ENCODE measurements at places on chromosomes 3 and 15.
A peak's percentile ranks its signal among the peaks of the same experiment; 100 is the strongest.

GRCh38 chr15:76253691-76254473, 57.4 kb downstream of the ETFA start:
- no peak for DNase-seq

GRCh38 chr15:80154336-80154735, 1.5 kb downstream of the FAH start:
- DNase-seq, result no peak

DNA sequence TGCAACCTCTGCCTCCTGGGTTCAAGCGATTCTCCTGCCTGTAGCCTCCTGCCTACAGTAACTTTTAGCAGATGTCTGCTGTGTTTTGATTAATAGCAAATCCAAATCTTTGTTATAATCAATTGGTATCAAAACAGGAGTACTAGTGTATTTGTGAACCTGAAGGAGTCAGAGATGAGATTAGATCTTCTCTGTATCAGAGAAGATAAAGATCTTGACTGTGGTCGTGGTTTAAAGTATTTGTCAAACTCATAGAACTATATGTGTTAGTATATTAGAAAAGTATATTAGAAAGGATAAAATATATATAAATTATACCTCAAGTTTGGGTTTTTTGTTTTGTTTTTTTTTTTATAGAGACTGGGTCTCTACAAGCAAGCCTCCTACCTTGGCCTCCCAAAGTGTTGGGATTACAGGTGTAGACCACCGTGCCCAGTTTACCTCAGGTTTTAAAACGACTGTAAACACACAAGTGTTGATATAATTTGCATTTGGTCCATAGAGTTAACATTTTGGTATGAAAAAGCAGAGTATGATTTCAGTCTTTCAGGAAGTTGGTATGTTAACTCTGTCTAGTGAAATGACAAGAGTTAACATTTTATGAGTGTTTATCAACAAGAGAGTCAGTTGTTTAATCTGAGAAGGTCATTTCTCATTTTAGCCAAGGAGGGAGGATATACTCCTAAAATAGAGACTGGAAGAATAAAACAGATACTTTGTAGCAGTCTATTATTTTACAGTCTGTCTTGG, 18.3 kb downstream of the RTF1 start:
- no peak for DNase-seq

DNA sequence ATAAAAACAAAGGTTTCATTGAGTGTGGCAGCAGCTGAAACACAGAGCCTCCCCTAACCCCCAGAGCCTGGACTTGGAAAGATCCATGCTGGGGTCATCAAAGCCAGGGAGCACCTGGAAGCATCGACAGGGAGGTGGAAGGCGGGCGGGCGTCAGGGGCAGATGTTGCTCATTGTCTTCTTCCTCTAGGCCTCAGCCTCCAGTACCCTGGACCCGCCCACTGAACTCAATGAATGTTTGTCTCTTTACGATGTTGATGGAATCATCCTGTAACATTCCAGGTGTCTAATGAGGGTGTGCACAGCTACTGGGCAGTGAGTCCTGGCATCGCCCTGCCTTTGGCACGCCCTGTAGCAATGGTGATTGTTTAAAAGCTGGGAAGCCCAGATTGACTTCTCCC, 9.8 kb downstream of the GP5 start:
- DNase-seq, result no peak

DNA sequence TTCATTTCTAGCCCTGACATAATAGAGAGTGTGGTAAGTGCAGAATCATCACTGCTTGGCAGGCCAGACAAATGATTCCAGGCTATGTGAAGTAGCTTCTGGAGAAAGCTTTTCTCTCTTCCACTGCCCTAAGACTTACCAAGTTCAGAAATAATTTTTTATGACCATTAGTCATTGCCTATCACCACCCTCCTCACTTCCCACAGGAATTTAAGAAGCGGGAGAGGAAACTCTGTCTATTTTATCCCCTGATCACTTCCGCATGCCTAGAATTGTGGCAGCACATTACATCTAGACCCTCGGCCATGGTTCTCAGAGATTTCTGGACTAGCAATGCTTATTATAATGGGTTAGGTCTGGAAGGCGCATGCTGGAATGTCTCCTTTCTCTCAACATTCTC, 397.8 kb upstream of the NR2F2 start:
- DNase-seq, result no peak

DNA sequence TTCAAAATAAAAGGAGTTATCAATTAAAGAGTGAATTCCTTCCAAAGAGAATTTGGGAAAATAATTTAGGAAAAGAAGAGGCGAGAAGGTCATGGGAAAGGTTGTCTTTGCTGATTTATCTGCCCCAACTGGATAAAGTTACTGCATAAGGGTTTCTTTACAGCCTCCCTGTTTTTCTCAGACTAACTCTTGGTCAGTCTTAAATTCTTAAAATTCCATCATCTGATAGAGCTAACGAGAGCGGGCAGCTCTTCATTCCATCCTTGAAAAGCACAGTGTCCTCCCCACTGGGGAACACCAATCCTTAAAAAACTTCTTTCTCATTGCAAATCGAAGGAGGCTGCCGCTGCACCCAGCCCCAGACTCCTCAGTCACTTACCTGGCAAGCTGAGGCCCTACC, 107.2 kb downstream of the PGPEP1L start:
- DNase-seq, result no peak

DNA sequence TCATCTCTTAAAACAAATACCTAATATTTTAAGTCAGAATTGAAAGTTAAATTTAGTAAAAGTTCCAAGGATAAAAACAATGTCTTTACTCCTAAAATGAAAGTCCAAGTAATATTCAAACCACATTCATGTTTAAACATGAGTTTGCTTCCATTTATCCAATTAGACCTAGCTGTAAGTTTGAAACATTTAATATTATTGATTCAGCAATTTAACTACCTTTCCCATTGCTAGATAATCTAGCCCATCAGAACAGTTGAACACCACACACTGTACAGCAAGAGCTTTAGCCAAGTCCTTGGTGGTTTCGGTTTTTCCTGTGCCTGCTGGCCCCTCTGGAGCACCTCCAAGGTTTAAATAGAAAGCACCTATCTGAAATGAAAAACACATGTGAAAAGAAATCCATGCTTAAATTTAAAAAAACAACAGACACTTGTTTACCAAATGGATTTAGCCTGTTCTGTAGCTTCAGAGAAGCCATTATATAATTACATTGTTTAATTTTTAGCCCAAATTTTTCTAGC, 97.8 kb downstream of the DNAH12 start:
- no peak for DNase-seq

DNA sequence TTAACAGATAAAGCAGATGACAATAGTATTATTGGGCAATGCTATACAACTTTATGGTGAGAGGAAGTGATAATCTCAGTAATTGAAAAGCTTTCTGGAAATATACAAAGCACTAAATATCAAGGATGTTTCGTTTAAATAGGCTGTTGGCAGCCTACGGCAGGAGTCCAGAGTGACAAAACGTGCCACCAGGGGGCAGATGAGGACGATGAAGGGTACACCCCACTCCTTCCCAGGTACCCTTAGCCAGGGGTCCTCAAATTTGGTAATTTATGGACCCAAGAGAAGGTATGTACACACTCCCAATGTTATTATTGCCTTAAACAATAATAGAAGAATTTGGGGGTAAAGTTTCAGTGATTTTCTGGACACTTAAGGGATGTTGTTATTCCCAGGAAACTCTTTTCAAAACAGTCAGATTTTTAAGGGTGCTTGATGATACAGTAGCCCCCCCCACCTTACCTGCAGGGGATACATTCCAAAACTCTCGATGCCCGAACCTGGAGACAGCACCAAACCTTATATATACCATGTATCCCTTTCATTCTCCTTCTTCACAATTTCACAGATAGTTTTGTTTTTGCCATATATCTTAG, 1.4 kb upstream of the MAGEL2 start:
- no peak for DNase-seq

- no peak for DNase-seq
Observed at GRCh38 chr15:76181705-76182107, 121.9 kb downstream of the TMEM266 start.

DNA sequence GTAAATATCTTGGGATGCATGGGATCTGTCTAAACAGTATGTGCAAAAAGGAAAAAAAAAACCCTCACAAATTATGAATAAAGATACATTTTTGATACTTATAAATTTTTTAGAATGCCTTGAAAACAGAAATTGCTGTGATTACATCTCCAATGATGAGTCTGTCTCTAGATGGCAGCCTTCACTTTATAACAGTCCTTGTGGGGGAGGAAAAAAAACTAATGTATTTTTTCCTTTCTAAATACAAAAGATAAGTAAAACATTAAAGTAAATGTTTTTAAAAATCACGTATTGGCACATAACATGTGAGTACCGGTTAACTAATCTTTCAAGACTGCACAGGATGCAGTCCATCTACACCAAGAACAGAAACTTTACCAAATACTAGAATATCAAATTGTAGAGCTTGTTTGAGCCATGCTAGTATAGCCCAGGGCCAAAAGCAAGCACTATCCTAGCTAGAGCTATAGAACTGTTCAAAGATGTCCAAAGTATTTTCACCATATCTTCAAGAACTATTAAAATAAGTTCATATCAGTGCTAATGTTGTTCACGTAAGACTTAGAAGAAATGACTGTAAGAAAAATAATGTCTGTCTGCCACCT, 206.4 kb downstream of the STAG1 start:
- no peak for DNase-seq

DNA sequence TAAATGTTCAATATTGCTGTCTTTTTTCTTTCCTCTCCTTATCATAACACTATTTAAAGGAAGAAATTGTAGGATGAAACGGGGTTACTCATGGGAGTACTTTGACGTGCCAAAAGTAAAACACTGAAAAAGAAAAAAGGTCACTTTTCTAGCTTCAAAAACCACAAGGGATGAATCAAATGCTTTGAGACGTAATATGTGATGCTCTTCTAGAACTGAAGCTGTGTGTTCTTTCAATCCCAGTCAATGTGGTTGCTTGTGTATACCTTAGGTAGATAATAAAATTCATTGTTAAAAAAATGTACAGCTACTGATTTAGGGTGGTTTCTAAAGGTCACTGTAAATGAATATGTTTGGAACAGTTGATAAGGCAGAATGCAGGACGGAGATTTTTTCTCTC, 538.8 kb upstream of the ZNF717 start:
- no peak for DNase-seq

DNA sequence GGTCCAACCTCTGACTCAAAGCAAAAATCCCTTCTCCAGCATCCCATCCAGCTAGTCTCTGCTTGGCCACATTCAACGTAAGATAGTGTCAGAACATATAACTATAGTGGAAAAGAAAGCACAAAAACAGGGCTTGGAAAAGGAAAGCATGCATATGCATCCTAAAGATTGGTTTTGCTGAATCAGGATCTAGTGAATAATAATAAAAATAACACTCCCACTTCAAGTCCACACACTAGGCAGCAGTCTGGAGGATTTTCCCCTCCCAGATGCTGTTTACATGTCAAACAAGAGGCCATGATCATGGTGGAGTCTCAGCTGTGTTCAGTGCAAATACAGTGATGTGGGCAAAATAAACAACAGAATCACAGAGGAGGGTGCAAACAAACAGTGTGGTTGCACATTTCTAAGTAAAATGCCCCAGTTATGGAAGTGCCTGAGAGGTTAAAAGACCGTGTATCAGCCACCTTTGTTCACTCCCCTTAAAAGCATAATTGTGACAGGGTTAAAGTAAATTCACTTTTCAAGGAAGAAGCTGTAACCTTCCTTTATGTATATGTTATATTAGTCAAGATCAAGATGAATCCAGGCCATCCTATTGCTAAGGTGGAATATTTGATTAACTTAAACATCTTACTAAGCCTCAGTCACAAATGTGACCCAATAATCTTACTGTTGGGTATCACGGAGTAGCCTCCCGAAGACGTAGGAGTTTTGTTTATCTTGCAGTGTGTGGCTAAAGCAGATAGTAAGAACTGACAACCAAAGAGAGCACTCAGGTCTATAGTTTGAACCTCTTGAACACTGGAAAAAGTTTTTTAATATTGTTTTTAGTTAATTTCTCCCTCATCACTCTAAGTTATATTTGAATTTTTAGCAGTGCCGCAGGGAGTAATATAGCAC, 424.5 kb downstream of the SOX2 start:
- DNase-seq, result no peak

- peak; percentile 2 for DNase-seq
Observed at GRCh38 chr3:173395412-173396181, 1.9 kb upstream of the NLGN1 start.

DNA sequence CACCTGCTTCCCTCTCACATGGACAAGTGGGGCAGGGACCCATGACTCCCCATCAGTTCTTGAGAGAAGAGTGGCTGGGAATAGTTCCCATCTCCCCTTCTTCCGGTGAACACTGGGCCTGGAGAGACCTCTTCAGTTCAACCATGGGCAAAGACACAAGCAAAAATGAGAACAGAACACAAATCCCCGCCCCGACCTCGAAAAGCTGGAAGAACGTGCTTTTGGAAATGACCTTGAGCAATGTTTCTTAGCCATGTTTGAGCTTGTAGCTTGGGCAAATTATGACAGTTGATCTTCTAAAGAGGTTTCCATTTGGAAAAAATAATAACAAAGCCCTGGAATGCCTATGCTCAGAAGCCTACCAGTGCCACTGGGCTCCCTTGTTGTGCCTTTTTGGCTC, 59.0 kb downstream of the FAM174B start:
- no peak for DNase-seq

DNA sequence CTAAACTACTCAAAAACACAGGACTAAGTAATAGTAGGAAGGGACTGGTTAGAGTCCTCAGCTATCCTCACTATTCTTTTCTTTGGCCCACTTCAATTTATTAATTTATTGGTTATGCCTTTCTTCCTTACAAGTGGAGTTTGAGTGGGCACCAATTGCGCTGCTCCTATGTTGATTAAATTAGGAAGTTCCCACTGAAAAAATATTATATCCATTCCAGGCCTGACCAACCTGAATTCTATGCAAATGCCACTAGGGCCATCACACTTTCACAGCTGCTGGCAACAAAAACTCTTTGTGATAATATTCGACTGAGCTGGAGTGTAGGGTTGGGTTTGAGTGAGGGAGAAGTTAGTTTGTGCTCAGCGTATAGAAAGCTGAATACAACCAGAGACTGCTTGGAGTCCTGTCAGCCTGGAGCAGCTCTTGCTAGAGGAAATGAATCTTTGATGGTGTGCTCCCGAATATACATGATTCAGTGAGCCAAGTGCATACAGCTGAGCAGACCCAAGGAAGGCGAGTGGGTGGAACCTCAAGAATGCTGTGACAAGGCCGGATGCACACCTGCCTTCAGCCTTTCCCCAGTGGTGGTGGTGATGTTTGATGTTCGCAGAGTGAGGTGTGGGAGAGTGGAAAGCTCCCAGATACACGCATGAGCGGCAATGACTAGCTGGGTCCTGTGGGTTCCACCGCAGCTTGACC, 1.5 kb downstream of the ARHGEF3 start:
- peak; percentile 54 for DNase-seq

DNA sequence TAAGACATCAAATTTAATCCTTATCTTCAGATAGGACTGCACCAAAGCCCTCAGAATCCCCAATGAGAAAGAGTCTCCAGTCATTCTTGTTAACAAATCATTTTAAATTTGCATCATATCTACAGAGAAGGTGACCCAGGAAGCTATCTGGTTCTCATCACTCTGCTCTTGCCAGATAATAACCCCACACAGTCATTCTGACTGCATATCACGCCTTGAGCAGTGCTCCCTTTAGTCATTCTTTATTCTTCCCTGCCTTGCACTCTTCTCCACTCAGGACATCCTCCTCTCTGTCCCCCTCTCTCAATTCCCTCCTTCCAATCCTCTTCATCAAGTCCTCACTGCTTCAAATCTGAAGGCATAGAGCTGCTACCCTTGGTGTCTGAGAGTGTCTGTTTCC, 83.7 kb upstream of the COL6A6 start:
- no peak for DNase-seq
